ENCODE measurements at places on chromosomes 13 and 19.

- peak; percentile 25 for DNase-seq
These were observed 265.3 kb upstream of the STARD13 start for GRCh38 chr13:33550885-33551284.

DNA sequence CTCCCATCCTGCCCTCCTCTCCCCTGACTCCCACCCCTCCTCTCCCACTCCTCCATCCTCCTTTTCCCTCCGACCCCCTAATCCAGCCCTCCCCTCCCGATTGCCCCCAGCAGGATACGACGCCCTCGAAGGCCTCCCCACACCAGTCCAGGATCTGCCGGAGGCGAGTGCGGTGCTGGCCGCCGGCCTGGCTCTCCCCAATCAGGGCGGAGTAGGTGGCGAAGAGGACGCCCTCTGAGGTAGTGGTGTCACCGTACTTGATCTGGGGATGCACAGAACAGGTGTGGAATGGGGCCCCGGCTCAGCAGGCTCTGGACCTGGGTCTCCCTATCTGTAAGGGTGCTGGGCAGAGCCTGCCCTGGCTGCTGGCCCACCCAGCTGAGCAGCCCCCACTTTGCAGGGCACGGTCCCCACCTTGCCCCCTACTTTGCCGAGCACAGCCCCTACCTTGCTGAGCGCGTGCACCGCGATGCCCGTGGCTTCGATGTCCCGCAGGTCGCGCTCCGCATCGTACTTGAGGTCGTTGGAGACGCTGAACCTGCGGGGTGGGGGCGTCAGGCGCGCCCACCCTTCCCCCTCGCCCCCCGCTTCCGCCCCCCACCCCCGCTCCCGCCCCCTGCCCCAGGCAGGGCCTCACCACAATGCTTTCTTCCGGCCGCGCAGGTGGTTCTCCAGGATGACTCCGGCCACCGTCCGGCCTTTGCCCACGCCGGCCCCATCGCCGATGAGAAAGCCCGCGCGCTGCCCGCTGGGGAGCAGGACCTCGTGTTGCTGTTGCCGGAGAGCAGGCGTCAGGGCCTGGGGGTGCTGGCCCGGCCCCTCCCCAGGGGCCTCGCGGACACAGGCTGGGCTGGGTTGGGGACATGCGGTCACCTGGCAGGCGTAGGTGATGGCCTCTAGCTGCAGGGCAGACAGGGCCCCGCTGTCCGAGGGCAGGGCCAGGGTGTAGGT lies 18.5 kb downstream of the GPX4 start:
- no peak for DNase-seq

DNA sequence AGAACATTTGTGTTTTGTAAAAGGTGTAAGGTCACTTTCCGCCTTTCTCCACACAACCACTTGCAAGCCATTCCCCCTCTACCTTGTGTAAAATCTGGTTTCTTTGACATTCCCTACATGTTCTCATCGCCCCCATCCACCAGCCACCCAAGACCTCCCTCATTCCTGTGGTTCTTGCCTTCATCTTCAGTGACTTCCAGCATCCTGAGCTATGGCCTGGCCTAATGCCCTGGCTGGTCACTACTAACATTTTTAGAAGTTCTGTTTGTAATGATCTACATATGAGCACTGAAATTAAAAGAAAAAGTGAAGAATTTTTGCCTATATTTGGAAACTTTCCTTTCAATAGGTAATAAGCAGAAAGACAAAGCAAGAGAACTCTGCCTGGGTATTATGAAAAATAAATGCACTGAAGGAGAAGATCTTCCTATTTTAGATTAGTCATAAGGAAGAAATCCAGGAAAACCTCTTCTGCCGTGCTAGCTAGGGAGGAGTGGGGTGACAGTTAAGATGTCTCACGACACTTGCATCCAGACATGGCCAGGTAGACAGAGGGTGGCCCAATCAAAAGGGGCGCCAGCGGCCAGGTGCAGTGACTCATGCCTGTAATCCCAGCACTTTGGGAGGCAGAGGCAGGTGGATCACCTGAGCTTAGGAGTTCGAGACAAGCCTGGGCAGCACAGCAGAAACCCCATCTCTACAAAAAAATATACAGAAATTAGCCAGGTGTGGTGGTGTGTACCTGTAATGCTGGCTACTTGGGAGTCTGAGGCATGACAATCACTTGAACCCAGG lies 28.1 kb upstream of the MPHOSPH8 start:
- DNase-seq = no peak

DNA sequence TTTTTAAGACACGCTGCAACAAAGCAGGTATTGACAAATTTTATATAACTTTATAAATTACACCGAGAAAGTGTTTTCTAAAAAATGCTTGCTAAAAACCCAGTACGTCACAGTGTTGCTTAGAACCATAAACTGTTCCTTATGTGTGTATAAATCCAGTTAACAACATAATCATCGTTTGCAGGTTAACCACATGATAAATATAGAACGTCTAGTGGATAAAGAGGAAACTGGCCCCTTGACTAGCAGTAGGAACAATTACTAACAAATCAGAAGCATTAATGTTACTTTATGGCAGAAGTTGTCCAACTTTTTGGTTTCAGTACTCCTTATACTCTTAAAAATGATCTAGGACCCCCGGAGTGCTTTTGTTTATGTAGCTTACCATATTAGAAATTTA lies 1.2 kb downstream of the BRCA2 start:
- peak; percentile 66 for DNase-seq

DNA sequence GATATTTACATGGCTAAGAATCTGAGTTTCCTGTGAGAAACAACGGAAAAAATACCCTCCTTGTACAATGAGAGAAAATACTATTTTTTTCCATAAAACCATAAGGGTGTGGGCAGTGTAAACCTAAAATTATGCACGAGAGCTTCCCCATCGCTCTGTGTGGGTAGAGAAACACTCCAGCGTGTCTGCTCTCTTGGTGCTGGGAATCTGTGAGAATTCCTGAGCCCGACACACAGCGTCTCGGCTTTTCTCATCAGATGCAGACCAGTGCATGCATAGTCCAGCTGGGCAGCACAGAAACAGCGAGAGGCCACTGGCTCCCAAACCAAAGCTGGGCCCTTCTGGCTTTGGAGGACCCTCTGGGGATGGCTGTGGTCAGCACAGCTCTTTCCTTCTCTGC lies 12.0 kb downstream of the PLPP2 start:
- no peak for DNase-seq

- no peak for DNase-seq
These were observed 17.2 kb upstream of the ZNF8 start for GRCh38 chr19:58261600-58261967.

GRCh38 chr13:18996627-18997051 lies 185.0 kb downstream of the TUBA3C start:
- DNase-seq = no peak

- DNase-seq = no peak
These were observed 30.3 kb upstream of the SMAD9 start for GRCh38 chr13:36950330-36950729.

Data from KBM-7 (cell line).